ENCODE measurements at places on chromosomes 7 and 10.
A peak's percentile ranks its signal among the peaks of the same experiment; 100 is the strongest.

DNA sequence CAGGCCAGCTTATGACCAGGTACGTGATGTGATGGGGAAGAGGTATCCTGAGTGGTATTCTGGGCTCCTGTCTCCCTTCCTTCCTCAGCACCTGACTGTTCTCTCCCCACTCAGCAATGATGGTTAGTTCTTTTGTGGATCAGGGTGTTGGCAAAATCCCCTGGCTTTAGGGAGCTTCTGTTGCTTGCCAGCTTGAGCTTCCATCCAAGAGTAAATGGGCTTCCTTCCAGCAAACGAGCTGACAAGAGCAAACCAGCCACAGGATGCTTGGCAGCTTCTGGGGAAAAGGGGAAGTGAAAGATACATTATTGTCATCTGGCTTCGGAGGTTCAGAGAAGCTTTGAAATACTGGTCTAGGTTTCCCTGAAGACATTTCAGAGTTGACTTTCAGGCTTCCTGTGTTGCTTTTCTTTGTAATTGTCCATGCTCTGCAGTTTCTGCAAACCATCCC, 5.2 kb downstream of the DUSP5 start:
- DNase-seq, result peak; percentile 89

DNA sequence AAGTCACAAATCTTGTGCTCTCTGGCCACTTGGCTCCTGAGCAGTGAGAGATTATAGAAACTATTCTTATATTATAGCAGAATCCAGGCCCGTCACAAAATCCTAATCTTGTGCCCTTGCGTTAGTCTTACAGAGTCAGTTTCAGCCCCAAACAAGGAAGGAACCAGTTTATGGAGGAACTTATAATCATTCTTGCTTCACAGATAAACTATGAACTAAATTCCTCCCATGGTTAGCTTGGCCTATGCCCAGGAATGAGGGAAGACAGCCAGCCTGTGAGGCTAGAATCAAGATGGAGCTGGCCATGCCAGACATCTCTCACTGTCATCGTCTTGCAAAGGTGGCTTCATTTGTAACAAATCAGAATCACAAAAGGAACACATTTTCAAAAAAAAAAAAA, 199.7 kb upstream of the PITRM1 start:
- no peak for DNase-seq

DNA sequence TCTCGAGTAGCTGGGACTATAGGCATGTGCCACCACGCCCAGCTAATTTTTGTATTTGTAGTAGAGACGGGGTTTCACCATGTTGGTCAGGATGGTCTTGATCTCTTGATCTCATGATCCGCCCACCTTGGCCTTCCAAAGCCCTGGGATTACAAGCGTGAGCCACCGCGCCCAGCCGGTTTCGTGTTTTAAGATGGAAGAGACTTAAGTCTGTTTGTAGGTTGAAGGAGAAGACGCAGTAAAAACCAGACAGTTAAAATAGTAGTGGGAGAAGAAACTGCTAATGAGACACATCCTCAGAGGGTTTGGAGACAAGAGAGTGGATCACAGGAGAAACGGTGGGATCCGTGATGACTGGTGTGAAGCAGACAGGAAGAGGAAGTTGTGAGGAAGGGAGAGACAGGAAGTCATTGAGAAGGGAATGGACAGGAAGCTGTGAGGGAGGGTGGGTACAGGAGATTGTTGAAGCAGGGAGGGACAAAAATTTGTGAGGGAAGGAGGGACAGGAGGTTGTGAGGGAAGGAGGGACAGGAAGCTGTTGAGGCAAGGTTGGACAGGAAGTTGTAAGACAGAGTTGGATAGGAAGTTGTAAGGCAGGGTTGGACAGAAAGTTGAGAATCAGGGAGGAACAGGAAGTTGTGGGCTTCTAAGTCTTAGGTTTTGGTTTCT, 115.5 kb downstream of the WDFY4 start:
- DNase-seq, result no peak

- peak; percentile 58 for DNase-seq
Measured at GRCh38 chr10:112817981-112818777, 131.9 kb upstream of the TCF7L2 start.

DNA sequence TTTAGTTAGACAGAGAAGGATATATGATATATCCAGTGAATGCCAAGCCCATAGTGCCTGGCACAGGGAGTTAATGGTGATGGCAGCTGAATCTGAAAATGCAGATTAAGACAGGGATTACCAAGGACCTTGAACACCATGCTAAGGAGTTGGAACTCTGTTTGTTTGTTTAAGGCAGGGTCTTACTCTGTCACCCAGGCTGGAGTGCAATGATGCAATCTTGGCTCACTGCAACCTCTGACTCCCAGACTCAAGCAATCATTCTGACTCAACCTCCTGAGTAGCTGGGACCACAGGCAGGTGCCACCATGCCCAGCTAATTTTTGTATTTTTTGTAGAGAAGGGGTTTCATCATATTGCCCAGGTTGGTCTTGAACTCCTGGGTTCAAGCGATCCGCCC, 1.6 kb downstream of the AKR1D1 start:
- DNase-seq, result no peak

DNA sequence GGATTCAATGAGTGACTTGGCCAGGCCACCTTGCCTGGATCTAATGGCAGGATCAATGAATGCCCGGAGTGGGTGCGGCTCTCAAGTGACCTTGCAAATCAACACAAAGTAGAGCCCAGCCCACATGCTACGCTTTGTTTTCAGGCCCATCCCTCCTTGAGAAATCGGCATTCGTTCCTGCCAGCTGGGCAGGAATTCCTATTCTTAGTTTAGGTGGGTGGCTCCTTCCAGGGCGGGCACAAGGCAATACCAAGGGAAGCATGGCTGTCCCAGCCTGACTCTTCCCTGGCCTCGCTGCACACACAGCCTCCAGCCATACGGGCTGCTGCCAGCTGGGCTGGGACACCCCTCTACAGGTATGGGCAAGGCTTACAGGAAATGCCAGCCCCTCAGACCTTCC, 119.3 kb downstream of the SH3PXD2A start:
- DNase-seq, result peak; percentile 25

- DNase-seq, result peak; percentile 71
Measured at GRCh38 chr7:73742753-73743641, 4.4 kb upstream of the ABHD11 start.

DNA sequence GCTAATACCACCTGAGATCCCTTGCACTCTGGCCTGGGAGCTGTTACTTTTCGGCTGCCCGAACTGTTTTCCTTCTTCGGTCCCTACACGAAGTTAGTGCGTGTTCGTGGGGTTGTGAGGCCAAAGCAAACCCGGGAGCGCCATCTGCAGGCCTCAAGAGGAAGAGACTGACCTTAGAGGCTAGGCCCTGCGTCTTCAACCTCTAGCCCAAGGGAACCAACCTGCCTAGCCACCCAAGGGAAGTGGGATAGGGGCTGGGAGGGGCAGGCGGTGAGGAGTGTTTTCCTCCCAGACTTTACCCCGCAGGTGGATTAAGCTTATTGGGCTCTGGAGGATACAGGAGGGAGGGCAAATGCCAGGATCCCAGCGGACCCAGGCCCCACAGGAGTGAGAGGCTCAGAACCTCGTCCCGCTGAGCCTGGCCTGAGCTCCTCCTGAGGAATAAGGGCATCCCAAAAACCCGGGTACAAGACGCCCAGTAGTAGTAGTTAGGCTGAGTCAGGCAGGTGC, 1.7 kb upstream of the PAX2 start:
- DNase-seq, result peak; percentile 96

DNA sequence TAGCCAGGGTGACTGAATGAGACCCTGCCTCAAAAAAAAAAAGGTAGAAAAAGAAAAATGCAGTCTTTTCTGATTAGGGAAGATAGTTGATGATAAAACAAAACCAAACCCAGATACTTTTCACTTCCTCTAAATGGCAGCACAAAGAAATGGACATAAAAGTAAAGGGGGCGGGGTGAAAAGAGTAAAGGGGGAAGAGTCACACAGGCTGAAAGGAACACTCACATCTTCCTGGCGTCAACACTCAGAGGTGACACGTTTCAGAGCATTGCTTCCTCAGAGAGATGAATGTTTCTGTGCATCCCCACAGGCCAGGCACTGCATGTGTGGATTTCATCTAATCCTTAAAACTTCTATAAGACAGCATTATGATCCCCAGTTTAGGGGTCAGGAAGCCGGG, 81.2 kb downstream of the HIPK2 start:
- DNase-seq, result no peak

DNA sequence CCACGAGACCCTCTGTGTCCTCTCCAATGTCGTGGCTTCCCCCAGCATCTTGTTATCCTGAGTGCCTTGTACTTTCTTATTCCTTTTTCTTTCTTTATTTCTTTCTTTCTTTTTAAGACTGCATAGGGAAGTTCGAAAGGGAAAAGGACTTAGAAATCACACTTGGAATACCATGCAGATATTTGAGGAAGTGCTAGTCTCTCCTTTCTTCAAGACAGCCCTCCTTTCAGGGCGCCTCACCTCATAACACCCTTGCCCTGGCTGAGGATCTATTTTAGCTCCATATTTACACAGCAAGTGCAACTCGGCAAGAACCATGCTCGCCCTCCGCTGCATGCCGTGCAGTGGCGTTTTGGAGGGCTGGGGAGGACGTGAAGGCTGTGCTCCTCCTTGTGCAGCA, 232.3 kb upstream of the GLI3 start:
- DNase-seq, result no peak

GRCh38 chr7:5214641-5215040, 24.6 kb downstream of the WIPI2 start:
- DNase-seq, result no peak

DNA sequence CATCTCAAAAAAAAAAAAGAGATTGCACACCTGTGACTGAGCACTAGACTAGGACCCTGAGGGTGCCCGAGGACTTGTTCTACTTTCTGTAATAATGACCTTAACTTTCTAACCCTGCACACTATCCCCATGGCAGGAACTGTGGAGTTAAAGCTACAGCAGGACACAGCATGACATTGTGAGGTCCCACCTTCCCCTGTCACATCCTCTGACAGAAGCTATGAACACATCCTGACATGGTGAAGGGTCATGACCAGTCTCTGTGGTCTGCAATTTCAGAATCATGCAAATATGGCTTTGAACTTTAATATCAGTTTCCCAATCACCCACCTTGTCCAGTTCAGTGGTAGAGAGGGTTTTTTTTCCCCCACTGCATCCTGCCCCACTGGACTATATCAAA, 18.5 kb upstream of the SAR1A start:
- no peak for DNase-seq

GRCh38 chr7:151626422-151627115, 106.9 kb upstream of the RHEB start:
- no peak for DNase-seq

DNA sequence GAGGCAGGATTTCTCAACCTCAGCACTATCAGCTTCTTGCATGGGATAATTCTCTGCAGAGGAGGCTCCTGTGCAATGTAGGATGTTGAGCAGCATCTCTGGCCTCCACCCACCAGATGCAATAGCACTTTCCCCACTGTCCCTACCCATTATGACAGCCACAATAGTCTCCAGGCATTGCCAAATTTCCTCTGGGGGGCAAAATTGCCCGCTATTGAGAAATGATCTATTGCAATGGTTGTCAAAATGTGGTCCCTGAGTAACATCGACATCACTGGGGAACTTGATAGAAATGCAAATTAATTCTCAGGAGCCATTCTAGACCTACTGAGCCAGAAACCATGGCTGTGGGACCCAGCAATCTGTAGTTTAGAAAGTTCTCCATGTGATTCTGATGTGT, 7.0 kb downstream of the KCNK18 start:
- no peak for DNase-seq

DNA sequence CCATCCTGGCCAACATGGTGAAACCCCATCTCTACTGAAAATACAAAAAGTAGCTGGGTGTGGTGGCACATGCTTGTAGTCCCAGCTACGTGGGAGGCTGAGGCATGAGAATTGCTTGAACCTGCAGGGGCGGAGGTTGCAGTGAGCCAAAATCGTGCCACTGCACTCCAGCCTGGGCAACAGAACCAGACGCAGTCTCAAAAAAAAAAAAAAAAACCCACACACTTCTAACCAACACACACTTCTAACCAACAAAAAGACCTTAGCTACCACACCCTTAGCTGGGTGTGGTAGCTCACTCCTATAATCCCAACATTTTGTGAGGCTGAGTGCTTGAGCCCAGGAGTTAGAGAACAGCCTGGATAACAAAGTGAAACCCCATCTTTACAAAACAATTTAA, 33.9 kb upstream of the SPOCK2 start:
- no peak for DNase-seq

DNA sequence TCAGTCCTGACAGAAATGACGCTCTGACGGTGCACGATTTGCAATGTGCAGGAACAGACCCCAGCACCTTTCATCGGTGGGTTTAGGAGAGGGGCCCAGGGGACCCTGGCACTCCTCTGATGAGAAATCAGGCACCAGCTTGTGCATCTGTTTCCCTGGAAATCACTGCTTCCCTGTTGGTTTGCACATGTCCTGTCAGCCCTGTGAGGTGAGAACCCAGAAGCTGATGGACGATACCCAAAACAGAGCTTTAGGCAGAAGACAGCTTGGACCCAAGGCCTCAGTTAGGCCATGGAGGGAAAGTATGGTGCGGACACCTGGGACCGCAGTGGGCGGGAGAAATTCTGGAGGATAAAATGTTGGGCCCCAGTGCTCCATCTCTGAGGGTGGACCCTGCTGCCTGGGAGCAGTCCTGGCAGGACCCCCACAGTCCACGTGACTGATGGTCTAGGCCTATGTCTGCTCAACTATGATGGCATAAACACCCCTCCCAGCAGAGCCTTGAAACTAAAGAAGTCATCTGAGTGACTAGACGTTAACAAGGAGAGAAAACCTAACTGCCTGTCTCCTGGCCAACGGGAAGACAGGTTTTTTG, 242.8 kb downstream of the PTPRN2 start:
- DNase-seq, result peak; percentile 68

- peak; percentile 10 for DNase-seq
Measured at GRCh38 chr7:2270495-2270894, 28.5 kb downstream of the NUDT1 start.

- no peak for DNase-seq
Measured at GRCh38 chr10:37952043-37952755, 24.2 kb downstream of the ZNF25 start.

DNA sequence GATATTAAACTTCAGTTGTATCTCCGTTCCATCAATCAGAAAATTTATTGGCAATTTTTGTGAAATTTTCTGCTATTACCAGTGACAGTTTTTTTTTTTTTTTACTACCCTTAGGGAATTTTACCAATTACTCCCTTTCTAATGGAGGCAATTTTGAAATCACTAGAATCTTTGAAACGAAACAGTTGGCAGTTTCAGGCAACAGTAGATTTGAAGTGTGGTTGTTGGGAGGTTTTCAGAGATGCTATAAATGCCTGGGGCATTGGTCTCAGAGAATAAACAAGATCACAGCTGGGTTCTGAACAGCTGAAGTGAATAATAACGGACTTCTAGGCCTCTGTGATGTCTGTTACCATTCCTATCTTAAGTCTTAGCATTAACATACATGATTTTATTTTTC, 535.9 kb upstream of the POT1 start:
- DNase-seq, result no peak

DNA sequence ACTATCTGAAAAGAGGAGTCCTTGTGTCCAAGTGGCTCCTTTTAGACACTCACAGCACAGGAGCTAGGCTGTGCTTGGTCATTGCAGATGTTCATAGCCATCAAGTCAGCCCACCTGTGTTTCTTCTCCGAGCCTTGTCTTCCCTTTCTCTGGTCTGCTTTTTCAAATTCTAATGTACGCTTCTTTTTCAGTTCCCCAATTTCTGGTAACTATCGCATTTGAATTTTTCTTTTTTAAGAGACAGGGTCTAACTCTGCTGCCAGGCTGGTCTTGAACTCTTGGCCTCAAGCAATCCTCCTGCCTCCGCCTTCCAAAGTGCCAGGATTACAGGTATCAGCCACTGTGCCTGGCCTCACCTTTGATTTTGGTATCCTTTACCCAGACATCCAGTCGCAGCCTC, 18.9 kb downstream of the APBB1IP start:
- no peak for DNase-seq

All from osteoblast (primary cell).